ENCODE measurements at places on chromosomes 6 and 20. TPM values are rescaled to one million over a fixed set of nuclear protein-coding genes. Genes with fewer than 3 reads are reported as not detected.

The ADGB gene
- not detected for polyA plus RNA-seq

The BANF2 gene
- not detected for polyA plus RNA-seq

The KHDC1L gene
- polyA plus RNA-seq = not detected

The SLC4A11 gene
- not detected for polyA plus RNA-seq

The MEP1A gene
- polyA plus RNA-seq = 0.07 TPM

The RAET1G gene
- polyA plus RNA-seq = not detected

The SCRT2 gene
- not detected for polyA plus RNA-seq

The OOEP gene
- not detected for polyA plus RNA-seq

The DSE gene
- polyA plus RNA-seq = 28.4 TPM

The TULP1 gene
- not detected for polyA plus RNA-seq

The RNF182 gene
- not detected for polyA plus RNA-seq

The GSTA1 gene
- not detected for polyA plus RNA-seq

The CNBD2 gene
- 9.3 TPM for polyA plus RNA-seq
